ENCODE measurements at places on chromosomes 2 and 18.

GRCh38 chr2:149768320-149768799 is 180.8 kb upstream of the MMADHC start:
- no peak for DNase-seq

DNA sequence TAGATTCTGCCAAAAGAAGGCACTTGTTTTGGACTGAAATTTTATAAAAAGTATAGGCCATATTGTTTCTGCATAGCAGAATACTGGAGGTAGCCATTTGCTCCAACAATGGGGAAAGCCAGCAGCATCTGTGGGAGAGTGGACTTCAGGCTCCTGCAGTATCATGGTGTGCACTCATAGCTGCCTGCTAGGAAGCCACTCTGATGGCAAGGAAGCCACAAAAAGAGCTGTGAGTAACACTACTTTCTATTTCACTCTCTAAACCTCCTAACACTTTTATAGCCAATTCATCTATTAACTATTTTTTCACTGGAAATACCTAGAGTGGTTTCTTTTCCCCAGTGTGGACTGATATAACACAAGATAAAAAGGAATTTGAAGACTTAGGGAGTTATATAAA is 144.4 kb upstream of the KCNJ3 start:
- DNase-seq: no peak

GRCh38 chr2:40401896-40402295 is 50.0 kb downstream of the SLC8A1 start:
- no peak for DNase-seq

DNA sequence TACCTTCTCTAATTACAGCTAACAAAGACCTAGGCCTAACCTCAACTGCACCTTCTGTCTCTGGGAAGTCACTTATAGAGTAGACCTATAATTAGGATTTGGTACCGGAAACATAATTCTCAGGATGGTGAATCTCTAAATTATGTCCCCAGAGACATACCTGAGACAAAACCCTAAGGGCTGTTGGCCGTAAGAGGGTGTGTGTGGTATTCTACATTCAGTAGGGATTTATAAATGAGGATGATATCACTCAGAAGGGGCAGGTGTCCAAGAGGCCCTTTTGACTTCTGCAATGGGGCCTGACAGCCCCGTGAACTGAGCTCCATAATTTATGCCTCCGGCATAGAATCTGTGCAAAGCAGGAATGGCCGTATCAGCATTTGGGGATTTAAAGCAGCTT is 13.5 kb upstream of the DARS1 start:
- DNase-seq: no peak

GRCh38 chr2:105910497-105911238 is 166.0 kb downstream of the NCK2 start:
- no peak for DNase-seq

GRCh38 chr18:3528231-3528630 is 78.3 kb downstream of the TGIF1 start:
- DNase-seq: no peak

Data from memory B cell (primary cell).